ENCODE measurements at places on chromosomes 6 and 20.

- no peak for DNase-seq
These were observed 12.7 kb downstream of the COL9A3 start for GRCh38 chr20:62829231-62830230.

DNA sequence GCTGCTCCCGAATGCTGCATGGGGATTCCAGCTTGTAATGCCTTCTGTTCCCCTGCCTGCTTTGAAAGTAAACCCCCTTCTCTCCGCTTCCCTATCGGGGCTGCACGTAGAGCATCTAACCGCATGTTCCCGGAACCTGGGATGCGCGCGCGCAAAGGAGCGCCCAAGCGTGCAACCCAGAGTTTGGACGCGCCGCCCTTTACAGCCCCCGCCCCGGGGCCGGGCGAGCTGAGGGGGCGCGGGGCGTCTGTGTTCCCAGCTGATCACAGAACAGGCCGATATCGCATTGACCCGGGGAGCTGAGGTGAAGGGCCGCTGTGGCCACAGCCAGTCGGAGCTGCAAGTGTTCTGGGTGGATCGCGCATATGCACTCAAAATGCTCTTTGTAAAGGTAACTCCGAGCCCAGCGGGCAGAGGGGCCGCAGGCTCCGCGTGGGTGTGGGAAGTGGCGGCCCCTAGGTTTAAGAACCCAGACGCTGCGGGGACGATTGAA, 1.4 kb downstream of the LAMP5 start:
- DNase-seq, result no peak

- DNase-seq, result no peak
These were observed 113.0 kb upstream of the EYA4 start for GRCh38 chr6:133128191-133128590.

DNA sequence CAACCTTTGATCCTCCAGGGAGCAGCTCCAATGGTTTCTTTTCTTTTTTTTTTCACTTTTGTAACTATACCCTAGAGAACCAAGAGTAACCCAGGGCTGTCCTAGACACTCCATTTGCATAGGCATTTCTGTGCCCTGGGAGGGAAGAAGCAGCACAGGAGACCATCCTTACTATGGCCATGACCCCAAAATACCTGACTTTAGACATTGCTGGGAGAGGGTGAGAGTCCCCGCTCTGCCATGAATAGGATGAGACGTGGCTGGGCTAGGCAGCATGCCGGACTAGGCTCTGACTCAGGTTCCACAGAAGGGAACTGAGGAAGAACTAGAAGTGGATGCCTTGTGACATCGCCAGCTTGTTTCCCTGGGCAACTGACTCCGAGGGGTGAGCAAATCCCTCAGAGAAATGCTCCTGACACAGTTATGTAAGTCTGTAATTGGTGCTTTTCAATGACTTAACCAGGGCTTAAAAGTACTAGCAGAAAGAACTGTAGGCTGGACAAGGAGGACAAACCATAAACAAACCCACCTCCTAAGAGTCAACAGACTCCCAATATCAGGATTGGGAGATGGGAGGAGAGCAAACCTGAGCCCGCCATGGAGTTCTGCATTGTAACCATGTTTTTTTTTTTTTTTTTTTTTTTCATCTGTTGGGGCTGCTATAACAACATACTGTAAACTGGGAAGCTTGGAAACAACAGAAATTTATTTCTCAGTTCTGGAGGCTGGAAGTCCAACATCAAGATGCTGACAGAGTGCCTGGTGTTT, 910 bp upstream of the ADTRP start:
- no peak for DNase-seq

DNA sequence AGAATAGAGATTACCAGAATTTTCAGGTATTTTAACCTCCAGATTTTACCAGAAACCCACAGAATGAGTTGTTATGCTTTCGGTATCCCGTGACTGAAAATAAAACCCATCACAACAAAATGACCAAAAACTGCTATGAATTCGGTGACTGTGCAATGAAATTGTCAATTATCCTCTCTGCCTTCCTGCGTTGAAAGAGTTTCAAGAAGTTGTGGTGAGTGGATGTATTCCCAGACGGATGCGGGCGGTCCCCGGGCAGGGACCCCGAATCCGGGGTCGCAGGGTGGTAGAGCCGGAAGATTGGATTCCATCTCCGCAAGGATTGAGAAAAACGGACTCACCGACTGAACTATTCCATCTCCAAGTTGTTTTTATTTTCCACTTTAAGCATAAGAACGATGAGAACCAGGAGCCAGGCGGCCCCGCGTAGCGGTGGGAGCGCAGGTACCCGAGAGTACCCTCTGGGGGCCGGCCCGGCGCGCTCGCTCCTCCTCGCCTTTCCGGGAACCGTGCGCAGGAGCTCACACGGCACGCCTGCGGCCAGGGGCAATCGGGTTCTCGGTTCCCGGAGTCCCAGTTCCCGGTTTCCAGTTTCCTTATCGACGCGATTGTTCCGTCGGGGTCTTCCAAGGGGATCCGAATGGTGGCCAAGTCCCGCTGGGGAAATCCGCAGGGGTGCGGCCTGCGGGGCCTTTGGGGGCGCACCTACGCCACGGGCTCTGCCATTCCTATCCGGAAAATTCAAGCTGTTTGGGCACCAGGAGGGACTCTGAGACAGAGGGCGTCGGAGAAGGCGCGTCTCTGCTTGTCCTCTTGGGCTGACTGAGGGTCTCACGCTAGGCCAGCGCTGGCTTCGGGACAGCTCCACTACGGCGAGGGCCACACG, 104.9 kb upstream of the PRDM1 start:
- no peak for DNase-seq

DNA sequence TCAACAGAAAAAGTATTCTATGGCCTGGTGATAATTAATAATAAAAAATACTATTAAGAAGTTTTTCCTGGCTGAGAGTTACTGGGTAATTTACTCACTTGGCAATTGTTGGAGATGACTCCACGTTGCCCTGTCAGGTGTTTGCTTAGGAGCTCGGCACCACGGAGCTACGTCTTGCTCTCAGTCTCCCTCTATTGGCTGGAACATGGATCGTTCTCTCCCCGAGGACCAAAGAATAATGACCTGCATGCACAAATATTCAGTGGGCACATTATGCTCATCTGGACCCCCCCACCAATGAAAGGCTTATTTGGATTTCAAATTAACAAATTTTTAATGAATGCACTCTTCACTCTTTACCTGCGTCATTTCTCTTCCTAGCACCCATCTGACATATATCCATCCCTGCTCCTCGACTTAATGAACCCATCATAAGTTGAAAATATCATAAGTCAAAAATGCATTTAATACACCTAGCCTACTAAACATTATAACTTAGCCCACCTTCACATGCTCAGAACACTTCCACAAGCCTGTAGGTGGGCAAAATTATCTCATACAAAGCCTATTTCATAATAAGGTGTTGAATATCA, 71.0 kb upstream of the CD83 start:
- DNase-seq, result no peak

DNA sequence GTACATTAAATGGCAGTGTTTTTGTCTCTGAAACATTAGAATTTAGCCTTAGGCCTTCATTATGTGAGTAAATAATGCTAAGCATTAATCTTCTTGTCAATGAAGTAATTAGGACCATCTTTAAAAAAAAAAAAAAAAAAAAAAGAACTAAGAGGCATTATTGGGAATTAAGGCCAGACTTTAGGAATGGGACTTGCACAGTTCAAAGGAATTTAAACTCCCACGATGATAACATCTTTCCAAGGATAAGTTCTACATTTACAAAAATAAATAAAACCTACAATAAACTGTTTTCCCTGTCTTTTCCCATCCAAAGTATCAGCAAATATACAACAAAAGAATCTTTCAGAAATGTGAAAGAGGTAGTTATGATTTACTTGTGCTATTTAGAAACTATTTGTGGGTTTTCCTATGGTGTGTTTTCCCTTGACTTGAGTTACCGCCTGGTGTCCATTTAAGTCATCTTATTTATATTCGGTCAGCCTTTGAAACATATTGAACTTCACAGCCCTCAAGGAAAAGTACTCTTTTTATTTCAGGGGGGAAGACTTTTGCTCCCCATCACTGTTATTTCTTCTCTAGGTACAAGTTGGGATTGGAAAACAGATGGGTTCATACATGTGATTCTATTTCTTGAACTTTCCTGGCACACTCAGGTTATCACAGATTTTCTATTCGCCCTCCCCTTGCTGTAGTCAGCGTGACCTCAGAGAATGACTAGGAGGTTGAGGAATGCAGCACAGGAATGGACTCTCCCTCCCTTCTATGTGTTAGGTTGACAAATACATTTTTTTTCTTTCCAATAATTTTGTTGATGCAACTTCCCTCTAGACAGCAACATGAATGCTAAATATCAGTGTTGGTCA, 13.6 kb downstream of the STMND1 start:
- no peak for DNase-seq

GRCh38 chr6:169324656-169325459, 71.2 kb upstream of the THBS2 start:
- DNase-seq, result no peak

DNA sequence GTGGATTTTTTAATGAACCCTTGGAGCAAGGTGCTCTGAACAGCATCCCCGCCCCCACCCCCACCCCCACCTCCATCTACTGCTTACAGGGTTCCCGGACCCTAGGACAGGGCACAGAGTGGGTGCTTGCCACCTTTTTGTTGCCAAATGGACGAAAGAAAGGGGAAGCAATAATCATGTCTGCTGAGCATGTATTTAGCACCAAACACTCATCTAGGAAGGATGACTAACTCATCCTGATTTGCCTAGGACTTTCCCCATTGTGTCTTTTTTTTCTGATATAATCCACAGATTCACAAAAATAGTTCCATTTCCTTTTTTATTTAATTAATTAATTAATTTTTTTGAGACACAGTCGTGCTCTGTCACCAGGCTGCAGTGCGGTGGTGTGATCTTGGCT, 1.2 kb upstream of the PLTP start:
- no peak for DNase-seq

- no peak for DNase-seq
These were observed 56.3 kb upstream of the CD93 start for GRCh38 chr20:23142162-23143050.

DNA sequence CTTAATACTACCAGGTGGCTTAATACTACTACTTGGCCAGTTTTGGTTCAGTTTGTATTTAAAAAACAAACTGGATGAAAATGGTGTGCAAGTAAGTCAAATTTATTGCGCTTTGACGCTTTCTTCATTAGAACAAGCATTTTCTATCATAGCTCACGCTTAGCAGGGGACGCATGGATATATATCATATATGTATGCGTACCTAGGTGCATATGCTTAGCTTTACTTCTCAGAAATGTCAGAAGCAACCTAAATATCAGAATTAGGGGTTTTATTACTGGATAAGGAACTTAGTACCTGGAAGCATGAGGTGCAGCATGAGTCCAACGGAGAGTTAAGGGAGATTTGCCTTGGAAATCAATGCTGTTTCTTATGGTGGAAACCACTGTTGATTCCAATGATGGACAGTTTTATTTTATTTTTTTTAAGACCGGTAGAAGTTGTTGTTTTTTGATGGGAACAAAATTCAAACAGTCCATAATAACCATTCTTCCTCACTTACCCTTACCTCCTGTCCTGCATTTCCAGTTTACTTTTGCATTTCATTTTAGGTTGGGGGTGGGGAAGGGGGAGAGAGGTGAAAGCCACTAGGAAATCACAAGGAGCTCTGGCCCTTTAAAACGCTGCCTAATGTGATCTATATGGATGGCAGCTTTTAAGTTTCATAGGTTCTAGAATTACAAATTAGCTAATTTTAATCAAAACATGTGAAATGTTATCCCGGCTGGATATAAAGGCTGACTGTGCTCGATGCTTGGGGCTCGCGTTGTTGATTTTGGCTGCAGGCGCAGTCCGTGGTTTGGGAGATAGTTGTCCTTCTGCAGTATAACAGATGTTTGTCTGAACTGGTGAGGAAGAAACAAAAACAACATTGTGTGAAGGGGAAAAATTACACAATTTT, 2.1 kb downstream of the SOBP start:
- no peak for DNase-seq

GRCh38 chr20:10412591-10413408, 21.2 kb downstream of the MKKS start:
- no peak for DNase-seq

DNA sequence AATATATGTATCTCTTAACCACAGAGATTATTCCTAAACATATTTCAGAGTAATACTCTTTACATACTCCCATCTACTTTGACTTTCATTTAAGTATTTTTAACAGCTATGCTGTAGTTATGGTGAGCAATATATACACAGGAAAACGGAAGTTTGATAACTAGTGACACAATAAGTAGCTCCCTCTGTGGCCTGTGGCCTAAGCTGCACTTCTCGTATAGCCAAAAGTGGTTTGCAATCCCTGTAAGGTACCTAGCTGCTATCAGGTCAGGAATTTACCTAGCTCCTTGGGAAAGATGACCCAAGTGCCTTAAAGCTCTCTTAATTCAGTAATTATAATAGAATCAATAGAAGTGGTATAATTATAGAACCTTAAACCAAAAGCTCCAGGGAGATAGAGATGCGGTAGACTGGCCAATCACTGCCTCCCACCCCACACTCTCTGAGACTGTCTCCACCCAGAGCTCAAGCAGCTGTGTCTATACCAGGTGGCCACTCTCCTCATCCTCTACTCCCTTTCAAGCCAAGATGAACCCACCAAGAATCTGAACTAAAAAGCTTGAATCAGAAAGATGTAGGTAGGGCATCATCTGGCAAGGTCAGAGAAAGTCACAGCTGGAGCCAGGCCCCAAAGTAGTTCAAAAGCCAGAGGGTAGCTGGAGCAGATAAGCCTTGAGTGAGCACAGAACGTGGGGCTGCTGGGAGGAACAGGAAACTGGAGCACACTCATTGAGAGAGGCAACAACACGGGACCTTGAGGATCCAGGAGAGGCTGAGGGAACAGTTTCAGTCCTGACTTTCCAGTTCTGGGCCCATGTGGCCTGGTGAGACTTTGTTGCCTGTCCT, 84.9 kb upstream of the ASF1A start:
- no peak for DNase-seq

DNA sequence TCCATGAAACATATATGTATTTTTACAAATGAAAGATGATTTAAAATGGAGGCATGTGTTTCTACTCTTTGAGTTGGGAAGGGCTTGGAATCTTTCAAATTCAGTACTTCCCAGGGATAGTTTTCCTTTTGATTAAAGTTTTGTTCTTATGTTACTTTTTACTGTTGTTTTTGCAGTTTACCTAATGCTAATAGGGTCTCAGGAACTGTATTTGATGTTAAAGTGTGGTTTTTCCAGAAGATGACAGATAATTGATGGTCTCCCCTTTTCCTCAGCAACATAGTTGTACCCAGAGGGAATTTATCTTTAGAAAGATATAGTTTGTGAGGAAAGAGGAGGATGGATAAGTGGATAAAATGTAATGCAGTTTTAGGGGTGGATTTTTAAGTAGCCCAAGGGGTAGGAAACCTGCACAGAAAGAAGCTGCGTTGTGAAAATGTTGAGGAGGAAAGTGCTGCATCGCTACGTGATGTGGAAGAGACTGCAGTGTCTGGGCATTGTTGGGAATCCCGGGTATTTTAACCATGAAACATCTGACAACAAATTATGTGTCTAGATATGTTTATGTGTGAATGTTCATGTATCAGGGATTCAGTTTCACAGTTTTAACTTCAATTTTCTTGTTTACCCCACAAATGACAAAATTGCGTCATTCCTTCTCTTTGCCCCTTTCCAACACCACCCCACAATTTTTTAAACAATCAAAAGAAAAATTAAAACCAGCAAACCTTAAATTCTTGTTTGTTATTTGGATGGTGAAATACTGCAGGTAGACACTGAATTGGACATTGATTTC, 42.3 kb downstream of the GNAS start:
- DNase-seq, result no peak

- DNase-seq, result no peak
These were observed 102.6 kb upstream of the GJE1 start for GRCh38 chr6:142030115-142030619.
